Cortex of kidney (tissue), 1 donor: ENCODE measurements at places on chromosomes 6 and 20.

DNA sequence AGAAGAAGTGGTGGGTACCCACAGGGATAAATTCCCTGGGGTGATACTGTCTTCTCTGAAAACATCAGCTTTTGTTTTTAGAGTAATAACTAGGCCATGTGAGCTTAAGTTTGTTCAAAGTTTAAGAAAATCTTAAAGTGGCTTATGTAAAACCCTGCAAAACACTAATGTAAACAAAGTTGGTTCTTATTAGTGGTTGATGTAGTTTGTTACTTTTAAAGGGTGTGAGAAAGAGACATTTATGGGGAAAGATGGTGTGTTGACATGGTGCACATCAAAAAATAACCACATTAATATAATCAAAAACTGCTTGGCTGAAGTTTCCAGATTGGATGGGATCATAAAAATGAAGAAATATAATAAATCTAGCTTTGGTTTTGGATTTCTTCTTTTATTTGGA lies 119.9 kb downstream of the LAMP5 start:
- no peak for DNase-seq

- no peak for DNase-seq
Observed at GRCh38 chr6:16511040-16511660, 250.1 kb downstream of the ATXN1 start.

GRCh38 chr20:3276680-3277015 lies 37.7 kb upstream of the SLC4A11 start:
- no peak for DNase-seq

DNA sequence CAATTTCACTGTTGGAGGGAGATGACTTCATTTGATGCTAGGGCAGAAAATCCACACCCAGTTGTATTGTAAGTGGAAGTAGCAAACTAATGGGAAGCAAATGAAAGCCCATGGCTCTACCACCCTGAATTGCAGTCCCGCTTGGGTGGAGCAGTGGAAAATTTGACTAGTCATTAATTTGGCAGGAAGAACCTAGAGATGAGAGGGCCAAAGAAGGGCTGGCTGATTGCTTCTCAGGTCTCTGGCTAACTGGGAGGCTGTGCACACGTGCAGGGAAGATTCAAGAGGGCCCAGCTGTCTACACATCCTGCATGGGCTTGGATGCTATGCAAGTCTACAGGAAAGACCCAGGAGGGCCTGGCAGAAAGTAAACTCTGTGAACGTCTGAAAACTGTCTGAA lies 466.2 kb downstream of the TFAP2A start:
- no peak for DNase-seq

- DNase-seq: no peak
Observed at GRCh38 chr6:161459008-161459615, 185.3 kb upstream of the AGPAT4 start.

DNA sequence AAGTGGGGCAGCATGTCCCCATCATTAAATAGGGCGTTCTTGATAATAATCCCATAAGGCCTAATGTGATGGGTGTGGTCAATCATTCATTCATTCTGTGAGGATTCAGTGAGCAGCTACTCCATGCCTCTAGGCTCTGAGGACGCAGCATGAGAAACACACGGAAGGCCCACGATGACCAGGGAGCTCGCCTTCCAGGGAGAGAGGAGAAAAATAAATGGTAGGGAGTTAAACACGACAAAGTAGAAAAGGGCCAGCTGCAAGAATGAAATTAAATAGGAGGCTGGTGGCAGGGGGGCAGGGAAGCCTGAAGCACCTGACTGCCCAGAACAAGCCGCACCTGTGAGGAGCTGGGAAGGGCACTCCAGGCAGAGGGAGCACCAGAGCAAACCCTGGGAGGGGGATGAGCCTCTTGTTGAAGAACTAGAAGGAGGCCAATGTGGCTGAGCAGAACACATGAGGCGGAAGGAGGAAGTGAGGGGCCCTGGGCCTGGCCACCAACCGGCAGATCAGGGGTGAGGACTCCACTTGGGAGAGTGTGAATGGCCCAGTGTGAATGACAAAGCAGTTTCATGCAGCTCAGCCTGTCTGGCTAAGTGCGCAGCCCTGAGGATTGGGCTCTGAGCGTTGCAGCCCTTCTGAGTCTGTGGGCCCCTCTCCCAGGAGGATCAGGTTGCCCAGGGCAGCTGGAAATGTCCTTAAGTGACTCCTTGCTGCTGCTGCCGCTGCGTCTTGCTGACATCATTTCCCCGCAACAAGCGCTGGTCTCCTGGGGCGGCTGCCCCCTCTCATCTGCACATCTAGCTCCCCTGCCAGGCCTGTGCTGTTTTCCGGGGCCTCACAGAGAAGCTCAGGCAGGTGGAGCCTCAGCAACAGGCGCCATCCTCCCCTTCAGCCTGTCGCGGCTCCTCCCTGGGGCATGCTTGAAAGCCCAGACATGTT lies 99.9 kb downstream of the CDH26 start:
- no peak for DNase-seq

DNA sequence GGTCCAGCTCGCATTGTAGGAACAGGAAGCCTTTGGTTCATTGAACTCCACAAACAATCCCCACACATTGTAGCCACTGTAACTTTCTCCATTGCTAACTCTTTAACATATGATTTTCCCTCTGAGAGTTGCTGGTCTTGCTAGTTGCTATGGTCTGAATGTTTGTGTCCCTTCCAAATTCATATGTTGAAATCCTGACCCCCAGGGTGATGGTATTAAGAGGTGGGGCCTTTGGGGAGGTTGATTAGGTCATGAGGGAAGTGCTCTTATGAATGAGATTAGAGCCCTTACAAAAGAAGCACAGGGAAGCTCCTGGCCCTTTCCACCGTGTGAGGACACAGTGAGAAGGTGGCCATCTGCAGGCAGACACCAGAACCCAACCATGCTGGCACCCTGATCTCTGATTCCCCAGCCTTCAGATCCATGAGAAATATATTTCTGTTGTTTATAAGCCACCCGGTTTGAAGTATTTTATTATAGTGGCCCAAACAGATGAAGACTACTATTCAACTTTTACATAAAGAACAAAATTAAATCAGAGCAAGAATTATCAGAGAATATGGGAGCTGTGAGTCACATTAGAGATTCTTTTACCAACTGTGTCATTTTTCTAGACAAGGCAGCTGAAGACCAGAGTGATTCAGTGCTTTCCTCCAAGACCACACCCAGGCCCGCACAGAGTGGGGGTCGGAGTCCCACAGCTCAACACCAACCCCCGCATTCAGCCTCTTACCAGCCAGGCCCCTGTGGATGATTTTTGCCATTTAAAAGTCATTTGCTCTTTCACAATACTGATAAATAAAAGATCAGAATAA lies 143.0 kb downstream of the SAMD5 start:
- no peak for DNase-seq

DNA sequence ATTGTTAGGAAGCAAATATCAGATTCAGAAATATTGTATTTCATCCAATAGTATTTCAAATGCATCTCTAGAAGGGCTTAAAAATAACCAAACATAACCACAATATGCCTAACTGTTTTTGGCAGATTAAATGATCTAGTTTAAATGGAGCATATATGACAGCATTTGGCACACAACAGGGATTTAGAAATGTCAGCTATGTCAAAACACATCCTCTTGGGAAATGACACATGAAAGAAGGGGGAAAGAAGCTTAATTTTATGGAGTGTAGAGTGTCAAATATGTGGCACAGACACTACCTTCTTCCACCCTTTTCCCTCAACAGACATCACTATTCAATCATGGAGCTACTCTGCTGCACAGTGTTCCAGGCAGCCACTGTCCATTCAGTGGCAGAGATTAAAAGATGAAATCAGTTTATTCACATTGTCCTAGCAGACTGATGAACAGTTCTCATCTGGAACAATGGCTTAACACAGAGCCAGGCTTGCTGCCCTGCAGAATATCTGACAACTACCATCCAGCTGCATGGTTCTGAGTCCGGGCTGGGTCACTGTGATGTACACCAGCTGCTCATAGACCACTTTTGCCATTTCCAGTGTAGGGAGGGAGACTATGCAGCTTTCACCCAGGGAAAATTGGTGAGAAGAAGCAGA lies 349.8 kb downstream of the DHX35 start:
- no peak for DNase-seq

GRCh38 chr6:56370561-56371211 lies 123.3 kb upstream of the COL21A1 start:
- no peak for DNase-seq

DNA sequence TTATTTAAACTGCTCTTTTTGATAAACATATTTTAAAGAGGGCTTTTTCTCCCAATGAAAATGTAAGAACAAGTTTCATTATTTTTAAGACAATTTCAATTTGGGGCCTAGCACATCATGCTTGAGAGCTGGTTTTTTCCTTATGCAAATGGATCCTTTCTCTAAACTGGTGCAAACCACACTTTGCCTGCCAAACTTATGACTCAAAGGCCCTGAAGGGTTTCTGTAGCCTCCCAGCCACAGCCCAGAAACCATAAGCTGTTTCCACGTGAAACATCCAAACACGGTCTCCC lies 451 bp upstream of the HSF2 start:
- no peak for DNase-seq

DNA sequence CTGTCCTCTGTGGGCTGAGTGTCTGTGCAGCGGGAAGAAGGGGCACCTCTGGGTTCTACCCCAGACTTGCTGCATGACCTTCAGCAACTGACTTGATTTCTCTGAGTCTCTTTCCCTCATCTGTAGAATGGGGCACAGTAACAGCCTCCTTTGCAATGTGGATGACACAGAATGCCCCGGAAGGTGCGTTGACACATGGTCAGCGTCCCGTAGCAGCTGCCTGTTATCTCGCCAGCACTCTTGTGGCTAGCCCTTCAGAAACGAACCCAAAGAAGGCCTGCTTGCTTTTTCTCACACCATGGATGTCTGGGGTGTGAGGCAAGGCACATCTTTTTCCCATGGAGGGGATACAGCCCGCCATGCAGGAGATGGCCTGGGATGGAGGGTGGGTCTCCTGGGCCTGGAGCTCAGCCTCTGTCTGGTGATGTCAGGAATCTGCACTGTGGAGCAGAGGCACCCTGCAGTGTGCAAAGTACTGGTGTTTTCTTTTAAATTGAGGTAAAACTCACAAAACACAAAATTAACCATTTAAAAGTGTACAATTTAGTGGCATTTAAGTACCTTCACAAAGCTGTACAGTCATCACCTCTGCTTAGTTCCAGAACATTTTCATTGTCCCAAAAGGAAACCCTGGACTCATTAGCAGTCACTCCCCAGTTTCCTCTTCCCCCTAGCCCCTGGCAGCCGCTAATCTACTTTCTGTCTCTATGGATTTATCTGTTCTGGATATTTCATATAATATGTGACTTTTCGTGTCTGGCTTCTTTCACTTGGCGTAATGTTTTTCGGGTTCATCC lies 59.8 kb upstream of the FAM83D start:
- DNase-seq: no peak

DNA sequence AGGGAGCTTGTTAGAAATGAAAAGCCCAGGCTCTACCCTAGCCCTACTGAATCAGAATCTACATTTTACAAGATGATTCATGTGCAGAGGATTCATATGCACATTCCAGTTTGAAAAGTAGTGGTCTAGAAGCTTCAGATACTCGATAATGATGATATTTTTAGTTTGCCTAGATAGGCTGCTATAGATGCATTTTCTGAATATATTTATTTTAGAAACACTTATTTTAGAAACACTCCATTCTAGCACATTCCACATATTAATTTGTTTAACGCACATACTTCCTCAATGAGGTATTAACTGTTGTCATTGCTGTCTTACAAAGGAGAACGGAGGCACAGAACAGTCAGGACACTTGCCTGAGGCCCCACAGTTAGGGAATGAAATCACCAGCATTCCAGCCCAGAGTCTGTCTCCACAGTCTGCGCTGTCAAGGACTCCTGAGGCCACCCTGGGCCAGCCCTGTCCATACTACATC lies 64.4 kb downstream of the SNAP25 start:
- no peak for DNase-seq

DNA sequence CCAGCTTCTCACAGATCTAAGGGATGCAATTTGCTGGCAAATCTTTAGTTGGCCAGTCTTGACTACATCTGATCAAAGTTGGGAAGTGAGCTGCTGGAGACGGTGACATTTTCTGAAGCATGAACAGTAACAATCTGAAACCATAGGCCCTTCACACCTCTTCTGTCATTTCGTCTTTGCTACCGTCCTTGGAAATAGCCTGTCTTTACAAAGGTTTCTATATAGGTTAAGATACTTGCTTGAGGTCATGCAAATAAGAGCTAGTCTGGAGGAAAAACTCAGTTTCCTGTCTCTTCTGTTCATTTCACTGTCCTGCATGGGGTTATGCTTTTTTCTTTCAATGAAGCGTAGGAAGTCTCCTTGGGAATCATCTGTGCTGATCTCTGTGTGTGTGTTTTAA lies 55.6 kb downstream of the CARMIL1 start:
- DNase-seq: no peak

DNA sequence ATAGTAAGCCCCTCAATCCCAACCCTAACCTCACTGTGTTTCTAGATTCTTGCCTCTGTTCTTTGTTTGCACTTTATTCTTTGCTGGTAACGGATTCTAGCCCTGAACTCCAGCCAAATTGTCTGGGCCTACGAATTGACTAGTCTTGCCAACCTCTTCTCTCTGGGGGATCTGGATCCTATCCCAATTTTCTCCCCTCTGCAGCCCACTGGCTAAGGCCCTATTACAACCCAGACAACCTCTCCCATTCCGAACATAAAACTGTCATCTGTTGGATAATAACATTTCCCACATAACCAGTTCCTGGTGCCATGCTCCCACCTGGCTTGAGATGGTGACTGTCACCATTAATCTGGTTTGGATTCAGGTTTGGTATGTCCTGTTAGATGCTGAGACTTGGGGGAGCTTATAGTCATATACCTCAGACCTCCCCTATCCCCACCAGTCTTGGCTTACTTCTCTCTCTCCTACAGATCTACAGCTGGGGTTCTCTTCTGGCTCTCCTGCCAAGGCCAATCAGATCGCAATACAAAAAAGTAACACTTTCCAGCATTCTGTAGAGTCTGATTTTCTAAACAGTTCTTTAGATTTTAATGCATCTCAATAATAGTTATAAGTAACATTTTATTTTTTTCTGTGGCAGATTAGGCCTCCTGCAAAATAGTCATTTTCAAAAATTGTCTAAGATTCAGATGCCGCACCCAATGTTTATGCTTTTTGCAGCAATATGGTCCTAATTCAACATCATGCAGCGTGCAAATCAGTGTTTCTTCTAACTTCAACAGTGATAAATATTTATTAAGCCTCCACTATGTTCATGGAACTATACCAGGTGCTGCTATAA lies 29.8 kb upstream of the AHI1 start:
- no peak for DNase-seq

DNA sequence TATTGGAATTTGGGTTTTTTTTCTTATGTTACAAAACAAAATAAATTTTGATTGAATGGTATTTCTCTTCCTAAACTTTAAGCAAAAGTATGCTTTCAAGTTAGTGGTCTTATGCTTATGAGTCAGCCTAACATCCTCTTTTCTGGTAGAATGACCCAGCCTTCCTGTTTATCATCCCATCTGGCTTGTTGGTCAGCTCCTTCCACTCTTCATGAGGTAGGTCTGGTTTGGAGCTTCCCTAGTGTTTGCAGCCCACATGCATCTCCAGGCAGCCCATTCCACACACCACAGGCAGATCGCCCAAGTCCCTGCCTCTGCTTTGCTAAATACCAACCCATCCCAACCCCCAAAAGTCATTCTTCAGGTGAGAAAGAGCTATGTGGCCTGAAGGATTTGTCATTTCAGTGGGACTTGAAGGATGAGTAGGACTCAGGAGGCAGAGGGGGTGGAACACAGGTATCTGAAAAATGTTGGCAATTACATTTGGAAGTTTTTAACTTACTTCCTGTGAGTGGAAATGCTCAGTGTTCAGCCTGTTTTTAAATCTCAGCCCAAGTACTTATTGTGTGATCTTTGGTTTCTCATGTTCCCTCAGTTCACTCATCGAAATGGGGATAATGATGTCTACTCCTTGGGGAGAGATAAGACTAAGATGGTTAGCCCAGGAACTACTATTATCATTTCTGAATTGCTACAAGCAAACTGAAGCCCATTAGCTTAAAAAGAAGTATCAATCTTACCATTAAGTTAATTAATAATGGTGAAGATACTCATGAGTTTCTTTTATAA lies 294.0 kb downstream of the ADGB start:
- DNase-seq: no peak
